ENCODE measurements at places on chromosomes 5 and 9.

- DNase-seq: no peak
These were observed 63.8 kb downstream of the FNBP1 start for GRCh38 chr9:129979071-129979745.

- DNase-seq: no peak
These were observed 20.4 kb upstream of the BRD3 start for GRCh38 chr9:134088063-134088725.

- DNase-seq: no peak
These were observed 1.3 kb upstream of the SH3PXD2B start for GRCh38 chr5:172455511-172456061.

GRCh38 chr9:129773262-129774048 lies 20.6 kb upstream of the PTGES start:
- no peak for DNase-seq

DNA sequence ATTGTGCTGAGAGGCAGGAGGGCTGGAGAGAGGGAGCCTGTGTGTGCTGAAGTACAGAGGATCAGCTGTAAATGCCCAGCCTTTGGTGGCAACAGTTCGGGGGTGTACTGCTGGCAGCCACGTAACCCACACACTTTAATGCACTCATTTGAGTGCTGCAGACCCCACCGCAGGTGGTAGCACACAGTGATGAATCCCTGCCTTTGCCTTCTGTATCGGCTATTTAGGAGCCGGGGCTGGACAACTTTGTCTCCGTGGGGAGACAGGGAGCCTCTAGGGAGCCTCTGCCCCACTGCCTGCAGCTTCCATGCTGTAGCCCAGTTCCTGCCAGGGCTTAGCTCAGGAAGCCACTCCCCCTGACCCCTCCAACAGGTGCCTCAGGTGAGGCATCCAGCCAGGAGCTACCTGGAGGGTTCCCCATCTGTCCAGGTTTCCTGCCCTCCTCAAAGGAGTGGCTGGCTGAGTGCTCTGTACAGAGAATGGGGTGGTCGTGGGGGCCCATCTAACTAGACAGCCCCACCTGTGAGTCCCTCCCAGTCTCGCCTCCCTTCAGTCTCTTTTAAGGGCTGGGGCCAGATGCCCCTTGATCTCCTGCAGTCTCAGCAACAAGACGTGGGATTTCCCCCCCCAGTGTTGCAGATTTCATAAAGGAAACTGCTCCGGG lies 44.5 kb downstream of the SECISBP2 start:
- DNase-seq: no peak

GRCh38 chr9:30711591-30711990 lies 1672.9 kb upstream of the ACO1 start:
- no peak for DNase-seq

Measured in D721Med (cell line).